Activated naive CD8-positive, alpha-beta T cell treated with anti-CD3 and anti-CD28 coated beads, Interleukin-2, amount 10 ng/mL, durations not matched to agents 7 days and 5 days (primary cell): ENCODE measurements at places on chromosomes 13 and 19.

- no peak for DNase-seq
Measured at GRCh38 chr13:30319130-30319529, 11.8 kb upstream of the KATNAL1 start.

GRCh38 chr13:64538711-64539110 lies 2691.4 kb downstream of the PCDH9 start:
- DNase-seq, result no peak

DNA sequence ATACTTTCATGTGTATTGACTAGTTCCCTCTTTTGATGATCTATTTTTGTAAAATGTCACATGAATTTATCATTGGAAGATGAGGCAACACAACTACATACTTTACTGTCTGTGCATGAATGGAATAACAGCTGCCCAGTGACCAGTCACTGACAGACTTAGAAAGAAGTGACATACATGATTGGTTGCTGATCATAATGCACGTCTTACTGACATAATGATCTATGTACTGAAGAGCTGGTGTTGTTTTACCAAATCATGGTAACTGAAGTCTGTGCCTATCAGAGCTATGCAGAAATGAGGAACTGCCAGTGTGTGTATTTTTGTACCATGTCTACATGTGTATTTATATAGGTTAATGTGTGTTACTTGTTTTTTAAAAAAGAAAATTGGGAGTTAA lies 26.5 kb downstream of the GPR18 start:
- DNase-seq, result no peak

DNA sequence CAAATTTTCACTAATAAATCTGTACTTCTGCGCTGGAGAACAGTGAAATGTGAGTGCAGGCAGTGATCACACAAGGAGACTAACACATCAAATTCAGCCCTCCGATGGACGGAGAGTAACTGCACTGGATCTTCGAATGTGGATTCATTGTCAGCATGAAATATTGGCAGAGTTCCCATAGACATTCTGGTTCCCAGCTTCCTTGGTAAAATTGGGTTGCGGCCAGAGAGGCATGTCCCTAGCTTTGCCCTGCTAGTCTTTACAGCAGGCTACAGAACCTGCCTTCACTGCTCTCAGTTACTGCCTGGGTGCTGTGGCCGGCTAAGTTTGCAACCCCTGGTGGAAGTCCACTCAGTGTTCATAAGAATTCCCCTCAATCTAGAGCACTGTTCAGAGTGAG lies 32.3 kb upstream of the UQCRFS1 start:
- no peak for DNase-seq

DNA sequence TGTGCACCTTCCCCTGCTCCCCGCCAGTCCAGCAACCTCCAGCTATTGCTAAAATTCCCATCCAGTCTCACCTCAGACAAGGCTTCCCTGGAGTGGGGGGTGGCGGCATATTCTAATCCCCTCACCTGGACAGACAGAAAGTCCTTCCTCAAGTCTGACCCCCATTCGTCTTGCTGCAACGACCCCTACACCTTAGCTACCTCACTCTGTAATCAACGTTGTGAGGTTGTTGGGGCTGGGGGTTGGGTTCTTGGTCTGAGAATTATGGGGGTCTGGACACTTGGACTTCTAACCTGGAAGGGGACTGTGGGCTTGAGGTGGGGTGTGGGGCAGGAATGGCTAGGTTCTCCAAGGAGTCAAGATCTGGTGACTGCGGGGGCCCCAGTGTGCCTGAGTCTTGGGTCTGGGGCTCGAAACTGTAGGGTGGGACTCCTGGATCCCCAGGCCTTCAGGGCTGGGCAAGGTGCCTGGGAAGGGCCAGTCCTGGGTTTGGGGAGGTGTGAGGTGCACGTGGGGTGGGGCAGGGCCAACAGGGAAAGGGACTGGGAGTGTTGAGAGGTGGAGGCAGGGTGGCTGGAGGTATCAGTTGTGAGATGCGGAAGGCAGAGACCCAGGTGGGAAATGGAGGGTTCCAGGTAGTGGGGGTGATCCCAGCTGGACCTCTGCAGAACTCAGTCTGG lies 1.3 kb downstream of the FOXA3 start:
- DNase-seq, result no peak

DNA sequence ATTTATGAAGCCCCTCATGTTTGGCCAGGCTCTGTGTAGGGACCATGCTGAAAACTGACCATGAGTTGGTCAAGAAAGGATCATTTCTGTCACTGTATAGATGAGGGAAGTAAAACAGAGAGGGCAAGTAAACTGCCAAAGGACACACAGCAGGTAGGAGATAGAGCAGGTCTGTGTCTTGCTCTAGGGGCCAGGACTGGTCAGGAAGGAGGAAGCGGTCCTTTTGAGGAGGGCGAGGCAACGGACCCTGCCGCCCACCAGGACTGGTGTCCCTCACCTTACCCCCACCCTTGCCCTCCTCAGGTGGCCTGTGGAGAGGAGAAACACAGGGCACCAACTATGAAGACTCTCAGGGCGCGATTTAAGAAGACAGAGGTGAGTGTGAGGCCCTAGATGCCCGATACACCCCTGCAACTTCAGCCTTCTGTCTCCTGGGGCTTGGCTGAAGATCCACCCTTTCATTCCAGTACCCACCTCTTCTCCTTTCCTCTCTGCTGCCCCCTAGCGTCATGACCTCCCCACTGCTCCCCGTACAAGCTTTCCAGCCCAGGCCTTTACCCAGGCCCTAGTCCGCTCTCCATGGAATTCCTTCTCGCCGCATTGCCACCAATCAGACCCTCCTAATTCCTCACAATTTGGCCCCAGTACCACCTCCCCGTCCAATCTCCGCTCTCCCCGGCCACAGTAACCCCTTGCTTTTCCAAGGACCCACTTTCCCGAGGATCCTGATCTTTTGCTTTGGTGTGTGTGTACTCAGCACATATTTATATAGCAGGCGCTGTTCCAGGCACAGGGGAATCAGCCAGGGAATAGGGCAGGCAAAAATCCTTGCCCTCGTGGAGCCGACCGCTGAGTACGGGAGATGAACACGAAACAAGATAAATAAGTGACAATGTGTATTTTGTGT lies 3.9 kb downstream of the ANKRD24 start:
- peak; percentile 80 for DNase-seq

GRCh38 chr13:21673539-21673788 lies 2.6 kb downstream of the FGF9 start:
- no peak for DNase-seq

GRCh38 chr13:101399365-101399764 lies 16.9 kb downstream of the NALCN start:
- DNase-seq, result no peak

DNA sequence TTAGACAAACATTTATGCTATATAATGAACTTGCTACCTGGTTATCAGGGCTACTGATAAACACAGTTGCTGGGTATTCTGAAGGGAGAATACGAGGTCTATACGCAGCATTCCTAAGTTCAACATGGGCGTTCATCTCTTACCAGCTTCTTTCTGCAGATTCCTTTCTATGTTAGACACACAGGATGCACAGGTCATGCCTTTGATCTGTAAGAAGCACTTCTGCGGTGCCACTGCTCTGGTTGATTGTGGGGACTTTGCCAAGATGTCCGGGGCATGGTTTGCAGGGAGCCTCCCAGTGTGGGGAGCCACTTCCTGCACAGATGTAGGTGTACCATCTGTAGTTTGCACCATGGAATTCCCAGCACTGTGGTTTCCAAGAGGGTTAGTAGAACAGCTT lies 40.9 kb downstream of the ATP7B start:
- no peak for DNase-seq

DNA sequence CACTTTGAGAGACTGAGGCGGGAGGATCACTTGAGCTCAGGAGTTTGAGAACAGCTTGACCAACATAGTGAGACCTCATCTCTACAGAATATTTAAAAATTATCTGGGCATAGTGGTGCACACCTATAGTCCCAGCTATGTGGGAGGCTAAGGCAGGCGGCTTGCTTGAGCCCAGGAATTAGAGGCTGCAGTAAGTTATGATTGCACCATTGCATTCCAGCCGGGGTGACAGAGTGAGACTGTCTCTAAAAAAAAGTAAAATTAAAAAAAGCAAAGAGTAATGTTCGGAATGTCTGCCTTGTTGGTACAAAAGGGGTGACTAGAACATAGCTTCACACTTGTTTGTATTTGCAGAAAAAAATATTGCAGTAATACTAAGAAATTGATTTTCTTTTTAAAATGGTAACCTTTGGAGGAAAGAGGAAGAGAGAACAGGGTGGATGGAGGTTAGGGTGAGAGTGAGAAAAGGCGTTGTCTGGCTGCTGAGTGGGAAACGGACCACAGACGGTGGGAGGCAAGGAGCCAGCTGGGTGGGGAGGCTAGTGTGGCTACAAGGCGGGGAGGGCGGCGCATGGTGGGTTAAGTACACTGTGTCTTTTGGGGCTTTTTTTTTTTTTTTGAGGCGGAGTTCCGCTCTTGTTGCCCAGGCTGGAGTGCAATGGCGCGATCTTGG lies 10.2 kb downstream of the PPP1R14A start:
- DNase-seq, result no peak

- DNase-seq, result no peak
Measured at GRCh38 chr19:941292-942132, 15.7 kb downstream of the ARID3A start.

- no peak for DNase-seq
Measured at GRCh38 chr13:100546713-100547405, 41.7 kb downstream of the GGACT start.

DNA sequence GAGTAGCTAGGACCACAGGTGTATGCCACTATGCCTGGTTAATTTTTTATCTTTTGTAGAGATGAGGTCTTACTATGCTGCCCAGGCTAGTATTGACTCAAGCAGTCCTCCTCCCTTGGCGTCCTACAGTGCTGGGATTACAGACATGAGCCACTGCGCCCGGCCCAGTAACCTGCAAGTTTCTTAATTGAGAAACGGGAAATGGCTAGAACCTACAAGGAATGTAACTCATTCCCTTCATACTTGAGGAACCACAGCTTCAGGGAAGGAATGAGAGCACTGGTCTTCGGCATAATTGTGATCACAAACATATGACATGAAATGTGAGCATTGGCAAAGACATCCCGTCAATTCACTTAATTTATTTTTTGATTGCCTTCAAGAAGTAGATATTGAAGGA lies 157.0 kb downstream of the KLF5 start:
- DNase-seq, result no peak

GRCh38 chr13:102461302-102461701 lies 59.5 kb upstream of the FGF14 start:
- no peak for DNase-seq

DNA sequence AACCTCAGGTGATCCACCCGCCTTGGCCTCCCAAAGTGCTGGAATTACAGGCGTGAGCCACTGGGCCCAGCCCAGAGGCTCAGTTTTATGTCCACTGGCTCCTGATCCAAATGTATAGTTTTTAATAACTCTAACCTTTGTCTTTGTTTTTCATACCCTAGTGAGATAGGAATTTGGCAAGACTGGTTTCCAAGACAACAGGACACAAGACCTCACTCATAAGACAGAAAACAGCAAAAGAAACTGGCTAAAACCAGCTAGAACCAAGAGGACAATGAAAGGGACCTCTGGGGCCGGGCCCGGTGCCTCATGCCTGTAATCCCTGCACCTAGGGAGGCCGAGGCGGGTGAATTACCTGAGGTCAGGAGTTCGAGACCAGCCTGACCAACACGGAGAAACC lies 27.6 kb downstream of the CPT1C start:
- no peak for DNase-seq

DNA sequence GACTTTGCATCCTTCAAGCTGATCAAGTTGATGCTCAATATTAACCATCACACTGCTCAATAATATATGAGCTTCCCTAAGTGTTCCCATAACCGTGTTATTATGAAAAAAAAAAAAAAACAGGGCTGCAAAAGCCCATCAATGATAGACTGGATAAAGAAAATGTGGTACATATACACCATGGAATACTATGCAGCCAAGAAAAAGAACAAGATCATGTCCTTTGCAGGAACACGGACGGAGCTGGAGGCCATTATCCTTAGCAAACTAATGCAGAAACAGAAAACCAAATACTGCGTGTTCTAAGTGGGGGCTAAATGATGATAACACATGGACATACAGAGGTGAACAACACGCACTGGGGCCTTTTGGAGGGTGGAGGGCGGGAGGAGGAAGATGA lies 58.3 kb downstream of the CACNA1A start:
- DNase-seq, result no peak

GRCh38 chr13:47846886-47847285 lies 154.2 kb downstream of the SUCLA2 start:
- DNase-seq, result no peak

GRCh38 chr19:38869160-38869835 lies 8.8 kb downstream of the RINL start:
- DNase-seq, result peak; percentile 60

DNA sequence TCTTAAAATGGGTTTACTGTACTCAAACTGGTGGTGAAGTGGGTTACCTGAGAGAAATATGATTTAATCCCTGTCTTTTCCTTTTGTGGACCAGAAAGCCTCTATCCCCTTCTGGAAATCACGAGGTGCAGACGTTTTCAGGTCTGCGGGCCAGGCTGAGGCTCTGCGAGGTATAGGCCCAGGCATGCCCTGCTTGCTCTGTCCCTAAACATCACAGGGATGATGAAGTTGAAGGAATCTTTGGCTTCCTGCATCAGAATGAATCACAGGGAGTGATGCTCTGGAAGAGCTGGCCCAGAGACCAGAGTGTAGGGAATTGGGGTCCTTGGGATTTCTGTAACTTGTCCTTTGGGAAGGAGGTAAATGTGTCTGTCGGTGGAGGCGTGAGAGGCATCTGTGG lies 18.4 kb upstream of the CHST8 start:
- no peak for DNase-seq

DNA sequence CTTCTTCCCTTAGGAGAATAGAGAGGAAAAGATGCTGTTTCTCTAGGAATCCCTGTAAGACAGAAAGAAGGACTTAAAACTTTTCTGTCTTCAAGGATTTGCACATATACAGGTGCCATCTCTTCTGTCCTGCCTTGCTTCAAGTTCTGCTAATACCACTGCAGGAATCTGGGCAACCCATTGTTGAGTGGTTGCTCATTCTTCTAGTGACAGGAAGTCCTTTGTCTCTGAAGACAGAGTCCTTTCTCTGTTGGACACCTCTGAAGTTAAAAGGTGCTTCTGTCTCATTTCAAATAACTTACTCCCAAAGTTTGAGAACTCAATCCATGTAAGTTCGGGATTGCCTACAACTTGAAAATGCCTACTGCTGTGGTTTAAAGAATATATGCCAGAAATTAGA lies 114.4 kb upstream of the TMTC4 start:
- no peak for DNase-seq

DNA sequence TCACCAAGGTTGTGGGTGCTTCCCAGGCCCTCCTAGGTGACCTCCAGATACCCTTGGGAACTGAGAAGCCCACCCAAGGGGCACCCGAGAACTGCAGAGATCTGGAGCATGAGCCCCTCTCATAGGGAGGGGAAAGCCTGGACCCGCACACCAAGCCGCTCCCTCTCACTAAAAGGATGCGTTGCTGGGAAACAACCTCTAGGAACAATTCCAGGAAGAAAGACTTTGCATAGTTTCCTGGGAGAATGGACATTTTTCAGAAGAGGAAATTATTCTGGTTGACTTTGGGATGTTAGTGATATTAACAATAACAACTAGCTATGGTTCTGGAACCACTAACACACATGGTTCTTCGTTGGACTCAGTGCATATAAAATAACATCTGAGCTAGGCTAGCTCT lies 64.6 kb downstream of the SLC7A1 start:
- DNase-seq, result no peak
